Mammary microvascular endothelial cell (primary cell): ENCODE measurements at places on chromosomes 11 and 22. TPM values are rescaled to one million over a fixed set of nuclear protein-coding genes. Genes with fewer than 3 reads are reported as not detected.

GP1BB gene
- 1.0 and 3.7 TPM in 2 replicates for total RNA-seq

BLID gene
- total RNA-seq, result not detected in 2 replicates

SLC6A5 gene
- total RNA-seq, result not detected in 2 replicates

CCDC15 gene
- total RNA-seq, result 4.2 and 4.4 TPM in 2 replicates

RNF214 gene
- 5.5 and 7.7 TPM in 2 replicates for total RNA-seq
